EL (cell line): ENCODE measurements at places on chromosomes 11 and 22.

DNA sequence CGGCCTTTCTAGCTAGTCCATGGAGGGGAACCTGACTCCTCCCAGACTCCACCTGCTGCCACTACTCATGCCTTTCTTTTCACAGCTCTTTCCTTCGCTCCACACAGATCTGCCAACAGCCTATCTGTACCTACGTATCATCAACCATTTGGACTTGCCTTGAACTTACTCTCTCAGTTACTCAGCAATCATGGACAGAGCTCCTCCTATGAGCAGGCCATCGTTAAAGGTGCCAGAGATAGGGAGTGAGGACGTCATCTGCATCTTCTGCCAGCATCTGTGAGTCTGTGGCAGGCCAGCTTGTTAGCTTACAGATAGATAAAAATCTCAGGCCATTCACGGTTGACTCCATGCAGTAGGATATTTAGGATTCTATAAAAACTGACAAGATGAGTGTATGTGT lies 162.9 kb upstream of the ZBED5 start:
- DNase-seq: no peak

- DNase-seq: no peak
Measured at GRCh38 chr11:134233729-134234179, 9.3 kb downstream of the VPS26B start.

DNA sequence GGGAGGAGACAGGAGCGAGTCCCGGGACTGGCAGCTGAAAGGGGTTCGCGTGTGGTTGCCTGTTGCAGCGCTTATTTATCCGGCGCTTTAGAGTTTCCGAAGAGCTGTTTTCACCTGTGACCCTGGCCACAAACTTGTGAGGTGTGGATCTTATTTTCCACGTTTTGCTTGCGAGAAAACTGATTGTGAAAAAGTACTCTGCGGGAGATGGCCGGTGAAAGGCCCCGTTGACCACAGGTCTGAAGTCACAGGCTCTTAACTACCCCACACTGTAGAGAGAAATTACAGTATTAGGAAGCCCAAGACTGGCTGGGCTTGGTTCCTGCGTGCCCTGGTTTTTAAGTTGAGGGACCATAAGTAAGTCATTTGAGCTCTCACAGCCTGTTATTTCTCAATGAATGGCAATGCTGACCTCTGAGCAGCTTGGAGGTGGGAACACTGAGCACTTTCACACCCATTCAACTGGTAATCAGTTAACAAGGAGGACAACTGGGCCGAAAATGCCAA lies 379 bp upstream of the RAB38 start:
- DNase-seq: no peak

DNA sequence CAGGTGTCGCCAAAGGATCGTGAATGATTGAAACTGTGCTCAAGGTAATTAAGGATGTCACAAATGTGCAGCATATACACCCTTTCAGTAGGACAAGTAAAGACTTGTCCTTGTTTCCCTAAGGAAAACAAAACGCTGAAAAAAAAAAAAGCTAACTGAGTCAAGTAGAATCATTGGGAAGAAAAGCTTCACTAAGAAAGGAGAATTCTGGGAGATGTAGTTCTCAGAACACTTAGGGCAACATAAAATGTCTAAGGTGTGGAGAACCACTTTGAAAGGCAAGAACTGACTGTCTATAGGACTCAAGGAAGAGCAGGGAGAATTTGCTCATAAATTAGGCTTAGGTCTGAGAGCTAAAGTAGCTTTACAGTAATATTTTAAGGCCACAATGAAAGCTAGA lies 2.9 kb upstream of the OR5T1 start:
- DNase-seq: no peak

DNA sequence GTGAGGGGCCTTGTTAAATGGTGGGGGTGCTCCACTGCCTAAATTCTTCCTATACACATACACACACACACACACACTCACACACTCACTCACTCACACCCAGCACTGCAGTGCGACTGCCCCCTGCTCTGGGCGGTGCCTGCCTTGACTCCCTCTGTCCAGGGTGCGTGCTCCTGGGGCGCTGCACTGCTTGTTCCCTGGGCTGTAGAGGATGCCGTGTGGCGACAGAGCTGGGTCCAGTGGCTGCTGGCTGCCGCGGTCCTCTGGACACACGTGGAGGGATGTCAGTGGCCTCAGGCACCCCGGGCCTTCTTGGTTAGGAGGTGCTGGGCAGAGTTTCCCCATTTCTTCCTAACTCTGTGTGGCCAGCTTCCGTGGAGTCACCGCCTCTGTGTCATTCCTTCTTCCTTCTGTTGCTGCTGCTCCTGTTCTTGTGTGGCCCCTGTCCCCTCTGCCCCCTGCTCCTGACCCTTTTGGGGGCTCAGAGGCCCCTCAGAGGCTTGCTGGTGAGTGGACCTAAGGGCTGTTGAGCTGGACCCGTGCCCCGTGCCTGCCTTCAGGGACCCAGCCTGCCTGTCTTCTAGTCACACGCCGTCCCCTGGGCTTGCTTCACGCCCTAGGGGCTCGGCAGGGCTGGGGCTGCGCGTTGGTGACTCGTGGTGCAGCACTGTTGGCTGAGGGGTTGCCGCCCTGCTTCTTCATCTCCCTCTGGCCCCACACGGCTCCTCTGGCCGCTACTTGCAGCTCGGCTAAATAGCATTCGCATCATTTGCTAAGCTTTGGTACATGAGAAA lies 147.0 kb downstream of the TBC1D22A start:
- no peak for DNase-seq

GRCh38 chr11:134338654-134339053 lies 6.9 kb downstream of the GLB1L2 start:
- no peak for DNase-seq

DNA sequence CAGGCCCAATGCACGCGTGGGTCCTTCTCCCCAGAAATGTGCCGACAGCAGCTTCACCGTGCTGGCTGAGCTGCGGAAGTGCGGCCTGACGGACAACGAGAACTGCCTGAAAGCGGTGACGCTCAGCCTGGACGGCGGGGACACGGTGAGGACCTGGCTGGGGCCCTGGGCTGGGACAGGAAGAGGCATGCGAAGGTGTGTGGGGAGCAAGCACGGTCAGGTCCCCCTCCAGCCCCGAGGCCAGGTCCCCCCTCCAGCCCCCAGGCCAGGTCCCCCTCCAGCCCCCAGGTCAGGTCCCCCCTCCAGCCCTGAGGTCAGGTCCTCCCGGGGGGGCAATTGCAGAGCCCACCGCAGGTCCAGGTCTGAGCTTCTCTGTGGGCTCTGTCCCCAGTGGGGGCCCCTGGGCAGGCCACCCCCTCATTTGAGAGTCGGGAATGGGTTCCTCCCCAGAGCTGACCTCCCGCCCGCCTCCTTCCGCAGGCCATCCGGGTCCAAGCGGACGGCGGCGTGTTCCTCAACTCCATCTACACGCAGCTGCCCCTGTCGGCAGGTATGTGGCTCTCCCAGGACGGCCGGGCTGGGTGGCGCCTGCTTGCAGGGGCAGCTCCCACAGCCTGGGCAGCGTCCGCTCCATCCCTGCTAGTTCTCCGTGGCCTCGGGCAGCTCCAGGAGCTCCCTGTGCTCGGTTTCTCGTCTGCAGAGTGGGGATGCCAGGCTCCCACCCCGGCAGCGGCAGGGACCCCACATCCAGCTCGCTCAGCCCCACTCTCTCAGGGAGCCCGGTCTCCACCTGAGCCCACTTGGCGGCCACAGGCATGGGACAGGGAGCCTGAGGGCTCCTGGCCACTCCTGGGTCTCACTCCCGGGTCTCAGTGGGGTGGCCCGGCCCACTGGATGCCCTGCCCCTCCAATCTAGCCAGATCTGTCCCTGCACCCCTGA lies 7.9 kb downstream of the MUC5B start:
- no peak for DNase-seq

DNA sequence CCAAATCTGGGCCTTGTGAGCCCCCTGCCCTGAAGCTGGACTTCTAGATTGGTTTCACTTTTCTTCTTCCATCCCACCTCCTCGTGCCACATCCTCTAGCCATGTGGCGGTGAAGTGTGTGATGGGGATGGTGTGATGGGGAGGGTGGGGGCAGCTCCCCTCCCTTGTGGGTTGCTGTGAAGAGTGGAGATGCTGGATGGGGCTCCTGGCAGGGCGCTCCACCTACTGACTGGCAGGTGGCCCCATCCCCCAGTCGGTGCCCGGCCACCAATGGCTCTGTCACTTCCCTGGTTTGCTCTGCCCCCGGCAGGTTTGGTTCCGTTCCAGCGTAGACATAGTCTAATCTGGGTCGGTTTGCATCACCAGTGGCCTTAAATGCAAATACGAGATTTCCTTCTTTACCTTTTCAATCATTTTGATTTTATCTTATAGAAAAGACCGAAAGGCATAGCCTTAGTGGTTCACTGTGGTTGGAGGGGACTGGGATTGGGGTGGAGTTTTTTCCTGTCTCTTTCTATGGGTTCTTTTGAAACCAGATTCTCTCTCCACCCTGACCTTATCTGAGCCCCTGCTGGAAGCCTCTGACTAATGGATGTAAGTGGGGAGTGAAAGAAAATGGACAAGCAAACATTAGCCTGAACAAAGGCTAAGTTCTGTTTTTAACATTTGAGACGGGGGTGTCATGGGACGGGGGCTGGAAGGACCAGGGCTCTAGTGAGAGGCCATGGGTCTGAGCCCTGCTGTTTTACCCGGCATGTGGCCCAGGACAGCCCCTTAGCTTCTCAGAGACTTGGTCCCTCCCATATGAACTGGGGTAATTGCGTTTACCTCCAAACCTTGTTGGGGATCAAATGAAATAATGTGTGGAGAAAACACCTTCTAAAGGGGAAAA lies 149.3 kb downstream of the CACNA1I start:
- no peak for DNase-seq

DNA sequence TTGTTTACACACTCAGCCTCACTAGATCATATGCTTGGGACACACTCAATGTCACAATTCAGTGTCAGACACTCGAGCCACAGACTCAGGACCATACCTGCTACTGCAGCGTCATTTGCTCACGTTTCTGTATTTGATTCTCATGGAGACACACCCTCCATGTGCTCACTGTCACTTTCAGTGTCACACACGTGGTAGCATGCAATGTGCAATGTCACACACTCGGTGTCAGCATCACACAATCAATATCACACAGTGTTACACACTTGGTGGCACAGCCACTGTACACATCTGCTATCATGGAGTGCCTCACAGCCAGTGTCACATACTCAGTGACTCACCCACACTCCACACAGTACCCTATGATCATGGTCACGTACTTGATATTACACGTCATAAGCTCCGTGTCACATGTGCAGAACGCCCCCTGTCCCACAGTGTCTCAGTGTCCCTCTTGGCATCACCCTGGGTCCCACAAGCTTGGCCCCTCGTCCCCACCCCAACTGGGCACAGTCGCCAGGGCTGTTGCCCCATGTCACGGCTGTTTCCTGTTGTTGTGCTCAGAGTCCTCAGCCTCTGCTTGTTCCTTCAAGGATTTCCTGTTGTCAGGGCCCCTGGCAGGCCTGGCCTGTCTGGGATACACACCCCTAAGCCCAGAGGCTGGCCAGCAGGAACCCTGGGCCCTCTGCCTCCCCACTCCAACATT lies 49.6 kb downstream of the PDE2A start:
- DNase-seq: no peak

- DNase-seq: no peak
Measured at GRCh38 chr22:46465345-46465720, 72.1 kb downstream of the CELSR1 start.

DNA sequence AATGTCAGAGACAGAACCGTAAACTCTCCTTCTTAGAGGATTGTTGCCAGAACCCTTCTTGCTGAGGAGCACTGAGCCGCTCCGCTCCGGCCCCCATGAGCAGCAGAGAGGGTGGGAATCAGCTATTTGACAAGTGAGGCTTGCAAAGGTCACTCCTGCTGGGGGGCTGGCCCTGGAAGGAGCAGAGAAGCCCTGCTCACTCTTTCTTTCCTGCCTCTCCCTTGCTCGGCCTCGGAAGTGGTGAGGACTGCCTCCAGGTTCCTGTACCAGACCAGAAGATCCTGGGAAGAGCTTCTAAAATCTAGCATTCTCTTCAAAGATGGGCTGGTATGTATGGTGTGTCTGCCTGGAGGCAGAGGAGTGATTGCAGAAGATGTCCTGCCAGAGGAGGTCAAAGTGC lies 168.6 kb upstream of the NECTIN1 start:
- DNase-seq: no peak

DNA sequence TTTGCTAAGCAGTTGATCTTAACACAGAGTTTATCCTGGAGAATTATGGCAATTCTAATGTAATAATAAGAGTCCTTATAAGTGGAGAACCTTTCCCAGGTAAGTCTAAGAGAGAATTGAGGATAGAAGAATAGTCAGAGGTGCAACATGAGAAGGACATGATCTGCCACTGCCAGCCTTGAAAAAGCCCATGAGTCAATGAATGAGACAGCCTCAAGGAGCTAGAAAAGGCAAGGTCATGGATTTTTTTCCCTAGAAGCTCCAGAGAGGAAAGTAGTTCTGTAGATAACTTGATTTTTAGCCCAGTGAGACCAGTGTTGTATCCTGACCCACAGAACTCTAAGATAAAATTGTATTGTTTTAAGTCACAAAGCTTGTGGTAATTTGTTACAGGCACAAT lies 16.9 kb downstream of the MS4A6A start:
- DNase-seq: no peak

GRCh38 chr11:93016595-93016994 lies 47.1 kb downstream of the MTNR1B start:
- no peak for DNase-seq
